ENCODE measurements at places on chromosomes 3 and 15.

- DNase-seq: no peak
Observed at GRCh38 chr15:69222002-69222474, 61.6 kb downstream of the GLCE start.

DNA sequence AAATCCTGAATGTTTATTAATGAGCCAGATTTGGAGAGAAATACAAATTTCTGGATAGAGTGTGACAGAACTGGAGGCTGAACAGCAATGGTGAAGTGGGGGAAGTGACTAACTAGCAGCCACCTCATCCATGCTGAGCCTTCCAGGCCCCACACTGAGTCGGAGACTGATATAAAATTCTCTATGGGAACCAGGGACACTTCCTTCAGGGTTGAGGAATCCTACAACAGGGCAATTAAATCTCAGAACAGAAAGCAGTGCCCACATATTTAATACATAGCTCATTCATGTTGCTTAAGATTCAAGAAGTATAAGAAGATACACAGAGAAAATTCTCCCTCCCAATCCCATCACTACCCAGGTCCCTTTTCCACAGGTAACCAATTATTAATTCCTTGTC, 49.3 kb downstream of the HACD2 start:
- DNase-seq: no peak

DNA sequence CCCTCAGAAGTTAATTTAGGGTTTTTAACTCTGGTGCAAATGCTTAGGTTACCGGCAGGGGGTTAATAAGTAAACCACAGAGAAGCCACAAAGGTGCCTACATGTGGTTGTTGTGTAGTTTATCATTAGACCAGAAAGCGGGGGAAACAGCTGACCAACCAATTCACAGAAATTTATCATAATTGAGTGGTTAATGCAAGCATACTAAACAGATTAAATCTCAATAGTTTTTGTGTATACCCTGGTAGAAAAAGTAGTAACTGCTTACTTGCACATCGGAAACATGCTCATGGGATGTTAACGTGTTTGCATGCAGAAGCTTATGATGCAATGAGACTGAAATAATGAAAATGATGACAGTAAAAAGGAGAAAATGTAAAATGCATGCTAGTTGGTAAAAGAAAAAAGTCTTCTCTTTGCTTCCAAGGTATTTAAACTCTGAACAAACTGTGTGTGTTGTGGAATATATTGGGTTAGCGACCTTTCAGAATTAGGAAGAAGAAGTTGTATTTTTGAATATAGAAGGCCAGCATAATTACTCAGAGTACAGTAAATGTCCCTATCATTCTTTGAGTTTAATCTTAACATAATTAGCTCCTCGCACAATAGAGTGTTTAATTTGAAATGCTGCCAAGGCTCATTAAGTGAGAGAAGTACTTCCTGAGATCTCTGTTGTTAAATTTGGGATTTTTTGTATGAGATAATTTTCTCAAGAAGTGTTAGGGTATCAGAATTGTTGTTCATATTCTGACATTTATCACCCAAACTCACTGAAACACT, 316.2 kb downstream of the PTPRG start:
- DNase-seq: no peak

- peak; percentile 98 for DNase-seq
Observed at GRCh38 chr15:55907797-55908196, 85.6 kb downstream of the NEDD4 start.

DNA sequence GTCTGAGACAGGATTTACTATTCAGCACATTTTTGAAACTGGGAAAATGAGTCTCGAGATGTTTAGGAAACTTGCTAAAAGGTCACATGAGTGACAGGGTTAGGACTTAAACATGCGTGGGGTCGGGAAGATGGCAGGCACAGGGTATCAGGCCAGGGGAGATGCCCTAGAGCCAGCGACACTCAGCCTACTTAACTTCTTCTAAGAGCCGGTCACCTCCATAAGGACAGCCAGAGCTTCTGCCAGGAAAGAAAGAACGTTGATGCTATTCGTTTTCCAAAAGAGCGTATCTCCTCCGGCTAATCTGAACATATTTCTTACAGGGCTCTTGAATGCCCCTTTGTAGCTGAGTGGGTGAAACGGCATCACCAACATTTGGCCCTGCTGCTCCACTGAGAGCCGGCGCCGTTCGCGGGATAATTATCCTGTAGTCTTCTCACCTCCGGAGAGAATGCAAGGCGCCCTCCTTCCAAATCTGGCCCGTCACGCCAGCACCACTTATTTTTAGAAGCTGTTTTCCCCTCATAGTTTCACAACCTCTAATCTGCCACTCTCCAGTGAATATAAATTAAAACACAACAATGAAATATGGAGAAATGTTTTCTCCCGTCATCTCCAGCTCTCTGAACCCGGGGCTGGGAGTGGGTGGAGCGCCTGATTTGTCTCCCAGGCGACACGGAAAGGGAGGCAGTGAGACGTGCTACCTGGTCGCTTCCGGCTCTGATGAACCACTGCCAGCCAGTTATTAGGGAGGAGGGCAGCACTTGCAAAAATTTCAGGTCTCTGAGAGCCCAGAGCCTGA, 58.5 kb downstream of the LIPC start:
- no peak for DNase-seq

DNA sequence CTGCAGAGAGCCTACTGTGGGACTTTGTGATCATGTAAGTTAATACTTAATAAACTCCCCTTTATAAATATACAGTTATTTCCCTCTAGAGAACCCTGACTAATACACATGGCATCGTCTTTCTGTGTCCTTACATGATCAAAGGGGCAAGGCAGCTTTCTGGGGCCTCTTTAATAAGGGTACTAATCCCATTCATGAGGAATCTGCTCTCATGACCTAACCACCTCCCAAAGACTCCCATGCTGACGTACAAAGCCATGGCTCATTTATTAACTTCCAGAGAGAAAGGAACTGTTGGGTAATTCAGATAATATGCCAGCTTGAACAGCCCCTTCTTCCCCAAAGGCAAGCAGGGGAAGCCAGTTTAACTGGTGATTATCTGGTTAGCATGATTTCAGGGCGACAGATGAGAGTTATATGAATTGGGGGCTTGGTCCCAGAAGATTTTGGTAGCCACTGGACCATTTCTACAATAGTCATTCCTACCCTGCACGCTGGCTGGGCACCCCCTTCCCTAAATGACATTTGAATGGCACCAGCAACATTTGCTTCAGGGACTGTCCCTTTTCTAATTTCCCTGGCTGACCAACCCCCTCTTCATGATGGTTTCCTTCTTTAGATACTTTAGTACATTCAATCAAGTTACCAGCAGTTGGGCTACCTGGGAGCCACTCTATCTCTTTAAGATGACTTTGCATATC, 83.6 kb upstream of the C3orf80 start:
- DNase-seq: no peak

GRCh38 chr3:119690043-119690656, 12.7 kb upstream of the CFAP91 start:
- DNase-seq: peak; percentile 34

- DNase-seq: no peak
Observed at GRCh38 chr3:186142393-186142932, 33.6 kb upstream of the ETV5 start.

DNA sequence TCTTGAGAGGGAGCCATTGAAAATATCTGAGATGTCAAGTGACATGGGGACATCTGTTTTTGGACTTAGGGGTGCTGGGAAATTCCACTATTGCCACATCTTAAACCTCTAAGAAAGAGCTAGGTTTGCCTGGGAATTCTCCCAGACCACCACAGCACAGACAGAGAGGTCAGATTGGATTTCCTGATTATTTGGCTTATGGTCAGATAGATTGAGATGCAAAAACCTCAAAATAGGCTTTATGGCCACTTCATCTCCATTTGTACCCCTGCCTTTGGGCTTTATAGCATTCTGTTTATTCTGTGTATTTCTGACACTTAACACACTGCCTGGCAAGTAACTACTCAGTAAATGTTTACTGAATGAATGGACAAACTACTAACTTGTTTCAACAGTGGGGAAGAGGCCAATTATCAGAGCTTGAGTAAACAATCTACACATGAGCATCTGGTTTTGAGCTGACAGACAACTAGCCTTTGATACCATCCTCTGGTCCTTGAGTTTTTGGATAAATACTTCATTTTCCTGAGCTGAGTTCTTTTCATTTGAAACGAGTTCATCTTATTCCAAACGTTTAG, 81.8 kb downstream of the TP63 start:
- no peak for DNase-seq

GRCh38 chr15:78082743-78083110, 5.2 kb upstream of the TBC1D2B start:
- DNase-seq: no peak

GRCh38 chr3:11618904-11619303, 24.8 kb downstream of the VGLL4 start:
- DNase-seq: no peak

- DNase-seq: no peak
Observed at GRCh38 chr3:196115678-196116083, 33.8 kb upstream of the TFRC start.

GRCh38 chr15:70714565-70714964, 48.8 kb downstream of the UACA start:
- no peak for DNase-seq

- no peak for DNase-seq
Observed at GRCh38 chr3:153350420-153350819, 188.4 kb downstream of the RAP2B start.

- DNase-seq: no peak
Observed at GRCh38 chr3:100717063-100717462, 7.8 kb downstream of the TFG start.

DNA sequence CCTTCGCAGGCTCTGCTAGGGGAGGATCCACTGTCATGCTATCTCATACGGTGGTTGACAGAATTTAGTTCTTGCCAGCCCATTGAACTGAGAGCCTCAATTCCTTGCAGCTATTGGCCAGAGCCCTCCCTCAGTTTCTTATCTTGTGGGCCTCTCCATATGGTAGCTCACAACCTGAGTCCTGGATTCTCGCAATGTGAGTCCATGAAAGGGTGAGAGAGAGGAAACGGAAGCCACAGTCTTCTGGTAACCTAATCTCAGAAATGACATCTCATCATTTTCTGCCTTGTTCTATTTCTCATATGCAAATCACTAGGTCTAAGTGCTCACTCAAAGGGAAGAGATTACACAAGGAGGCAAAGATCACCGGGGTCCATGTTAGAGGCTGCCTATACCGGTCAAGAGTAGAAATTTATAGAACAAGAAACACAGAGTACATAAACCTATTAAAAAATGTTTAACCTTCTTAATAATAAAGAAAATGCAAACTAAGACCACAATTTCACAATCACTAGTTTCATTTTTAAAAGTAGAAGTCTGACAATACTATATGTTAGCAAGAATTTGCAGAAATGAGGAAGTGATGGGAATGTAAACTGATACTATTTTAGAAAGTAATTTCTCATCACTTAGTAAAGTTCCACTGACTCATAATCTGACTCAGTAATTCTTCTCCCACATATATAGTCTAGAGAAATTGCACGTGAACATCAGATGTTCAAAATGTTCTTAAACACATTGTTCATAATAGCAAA, 378.4 kb upstream of the AGTR1 start:
- no peak for DNase-seq

Data from SW 1271 (cell line).